HT1080 (cell line): ENCODE measurements at places on chromosomes 4 and X. TPM values are rescaled to one million over a fixed set of nuclear protein-coding genes. Genes with fewer than 3 reads are reported as not detected.

DNA sequence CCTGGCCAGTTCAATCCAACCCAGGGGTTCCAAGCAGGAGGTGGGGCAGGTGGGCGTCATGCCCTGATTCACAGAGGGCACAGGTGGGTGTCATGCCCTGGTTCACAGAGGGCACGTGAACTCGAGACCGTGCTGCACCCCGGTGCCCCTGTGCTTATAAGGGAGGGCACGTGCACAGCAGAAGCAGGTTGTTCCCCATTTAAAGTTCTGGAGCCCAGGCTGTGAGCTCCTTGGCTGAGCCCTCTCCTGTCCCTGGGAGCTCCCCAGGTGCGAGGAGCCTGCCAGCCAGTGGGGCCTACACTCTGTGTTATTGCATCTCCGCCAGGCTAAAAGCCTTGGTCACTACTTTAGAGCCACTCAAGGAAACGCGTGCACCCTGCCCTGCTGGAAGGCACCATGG, 3.2 kb upstream of the CPZ start:
- DNase-seq, result no peak

GRCh38 chr4:111501946-111502345, 643.3 kb upstream of the FAM241A start:
- DNase-seq, result no peak

Gene ERAS
- total RNA-seq, result not detected in 2 replicates

DNA sequence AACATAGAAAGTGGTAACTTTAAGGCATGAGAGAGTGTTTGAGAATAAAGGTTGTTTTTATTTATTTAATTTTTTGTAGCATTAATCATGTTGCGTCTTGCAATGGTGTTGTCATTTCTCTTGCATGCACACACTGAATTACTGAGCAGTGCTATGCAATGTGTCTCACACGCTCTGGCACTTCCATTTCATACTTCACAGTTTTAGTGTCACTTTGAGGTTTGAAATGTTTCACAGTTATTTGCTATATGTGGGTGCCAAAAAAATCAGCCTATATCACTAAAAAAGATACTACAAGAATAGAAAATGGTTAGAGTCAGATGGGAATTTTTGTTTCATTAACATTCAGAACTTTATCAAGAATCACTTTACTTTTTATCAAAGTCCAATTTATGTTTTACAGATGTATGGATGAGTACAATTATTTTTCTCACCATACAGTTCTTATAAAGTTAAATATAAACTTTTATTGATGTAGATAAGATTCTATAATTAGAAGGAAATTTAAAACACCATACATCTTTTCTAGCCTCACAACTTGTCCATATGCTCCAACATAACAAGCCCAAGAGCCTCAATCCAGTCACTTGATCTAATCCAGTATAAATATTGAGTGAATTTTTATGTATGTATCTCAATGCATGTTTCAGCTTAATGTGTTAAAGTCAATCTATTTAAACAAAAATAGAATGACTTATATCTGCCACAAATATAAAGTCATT, 114.0 kb downstream of the IQCM start:
- no peak for DNase-seq

DNA sequence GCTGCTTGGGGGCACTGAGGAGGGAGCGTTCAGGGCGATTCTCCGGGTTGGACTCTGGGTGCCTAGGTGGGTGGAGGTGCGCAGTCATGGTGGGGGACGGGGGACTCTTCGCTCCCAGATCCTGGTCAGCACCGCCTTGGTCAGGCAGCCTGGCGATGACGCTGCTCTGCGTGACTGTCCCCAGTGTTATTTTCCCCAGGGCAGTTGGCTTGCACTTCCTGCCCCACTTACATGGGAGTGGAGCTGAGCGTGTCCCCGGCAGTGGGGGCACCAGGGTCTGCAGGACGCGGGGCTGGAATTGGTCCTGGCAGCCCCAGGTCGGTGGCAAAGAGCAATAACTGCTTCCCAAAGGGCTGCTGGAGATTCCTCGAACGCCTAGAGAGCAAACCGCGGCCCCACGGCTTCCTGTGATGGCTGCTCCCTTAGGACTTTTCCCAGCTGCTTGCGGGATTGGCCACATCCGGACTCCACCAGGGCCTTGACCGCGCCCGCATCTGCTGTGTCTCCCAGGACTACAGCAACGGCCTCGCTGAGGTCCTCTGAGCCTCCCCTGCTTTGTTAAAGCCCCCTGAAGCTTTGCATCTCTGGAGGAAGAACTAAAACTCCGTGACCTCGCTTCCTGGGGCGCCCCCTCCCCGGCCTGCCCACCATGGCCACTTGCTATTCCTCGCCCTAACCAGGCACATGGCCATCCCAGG, 35.3 kb upstream of the GPR78 start:
- DNase-seq, result peak; percentile 33

Gene CCKAR
- not detected in 2 replicates for total RNA-seq
